Brain (organoid and tissue), 16 donors: ENCODE measurements at places on chromosomes 13 and 19. TPM values are rescaled to one million over a fixed set of nuclear protein-coding genes. Genes with fewer than 3 reads are reported as not detected.

Gene PHF11
- 9.0 TPM for polyA plus RNA-seq

Gene MADCAM1
- 3.4 TPM for polyA plus RNA-seq

Gene MYADM
- polyA plus RNA-seq, result 49.7 TPM

Gene PDX1
- polyA plus RNA-seq, result not detected

Gene LILRA6
- 0.24 TPM for polyA plus RNA-seq

Gene PODNL1
- polyA plus RNA-seq, result 2.4 TPM

Gene RPS28
- polyA plus RNA-seq, result 2,519 TPM

Gene KLHL1
- polyA plus RNA-seq, result 0.12 TPM

Gene ZNF560
- polyA plus RNA-seq, result not detected

Gene C13orf46
- 0.24 TPM for polyA plus RNA-seq

Gene PTGIR
- 0.80 TPM for polyA plus RNA-seq

Gene COQ8B
- polyA plus RNA-seq, result 36.4 TPM

GRCh38 chr19:31104451-31104850 lies 244.8 kb downstream of the TSHZ3 start:
- DNase-seq, result no peak

GRCh38 chr13:38854226-38854625 lies 136.4 kb downstream of the STOML3 start:
- DNase-seq, result no peak

GRCh38 chr13:20161275-20161950 lies 561 bp upstream of the GJA3 start:
- no peak for DNase-seq

DNA sequence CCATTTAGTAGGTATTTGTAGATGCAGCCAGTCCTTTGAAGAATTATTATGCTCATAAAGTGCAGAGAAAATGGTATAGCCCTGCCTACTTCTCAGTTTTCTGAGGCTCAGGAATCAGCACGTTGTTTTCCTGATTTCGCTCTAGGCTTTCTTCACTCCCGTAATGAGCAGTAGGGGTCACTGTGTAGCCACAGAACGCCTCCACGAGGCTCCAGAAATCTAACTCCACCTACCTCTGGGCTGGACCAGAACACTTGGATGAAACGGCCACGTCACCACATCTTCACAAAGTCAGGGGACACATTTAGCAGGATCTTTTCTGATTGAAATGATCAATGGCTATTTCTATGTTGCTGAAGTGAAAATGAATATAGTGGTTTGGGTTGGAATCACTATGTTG lies 49.8 kb upstream of the GTF3A start:
- DNase-seq, result peak; percentile 89

GRCh38 chr19:51083783-51084182 lies 1.1 kb upstream of the KLK14 start:
- no peak for DNase-seq

DNA sequence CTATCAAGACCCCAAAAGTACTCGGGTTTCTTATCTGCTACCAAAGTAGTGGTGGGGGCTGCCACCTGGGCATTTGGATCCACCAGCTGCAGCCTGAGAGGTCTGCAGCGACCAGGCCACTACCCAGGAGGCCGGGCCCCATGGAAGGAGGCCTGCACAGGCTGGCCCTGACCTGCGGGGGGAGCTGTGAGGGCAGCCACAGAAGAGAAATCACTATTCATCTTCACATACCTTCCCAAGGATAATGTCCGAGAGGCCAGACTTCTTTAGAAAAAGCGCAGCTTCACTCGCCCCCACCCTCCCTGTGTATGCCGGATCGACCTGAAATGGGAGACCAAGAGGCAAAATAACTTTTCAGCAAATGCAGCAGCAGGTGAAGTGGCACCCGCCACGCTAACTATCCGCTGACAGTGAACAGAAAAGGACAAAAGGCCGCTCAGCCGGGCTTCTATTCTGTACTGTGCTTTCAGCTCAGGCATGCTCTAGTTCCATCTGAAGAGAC lies 30.1 kb downstream of the EPS15L1 start:
- no peak for DNase-seq

DNA sequence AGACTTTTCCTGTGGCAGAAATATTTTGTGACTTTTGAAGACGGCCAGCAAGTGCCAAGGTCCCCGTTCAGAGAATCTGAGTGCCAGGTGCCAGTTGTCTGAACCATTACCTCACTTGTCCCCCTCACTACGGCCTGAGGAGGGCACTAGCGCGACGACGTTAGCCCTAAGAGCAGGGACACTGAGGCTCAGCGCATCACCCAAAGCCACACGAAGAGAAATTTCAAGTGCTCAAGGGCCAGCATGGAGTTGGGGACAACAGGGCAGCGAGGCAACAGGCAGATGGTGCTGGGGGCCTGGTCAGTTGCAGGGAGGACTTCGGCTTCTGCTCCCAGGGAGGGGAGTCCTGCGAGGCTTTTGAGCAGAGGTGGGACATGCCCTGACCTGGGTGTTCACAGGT lies 9.5 kb upstream of the TYK2 start:
- peak; percentile 4 for DNase-seq

- DNase-seq, result peak; percentile 40
Measured at GRCh38 chr19:55579766-55580621, 654 bp downstream of the ZNF579 start.

DNA sequence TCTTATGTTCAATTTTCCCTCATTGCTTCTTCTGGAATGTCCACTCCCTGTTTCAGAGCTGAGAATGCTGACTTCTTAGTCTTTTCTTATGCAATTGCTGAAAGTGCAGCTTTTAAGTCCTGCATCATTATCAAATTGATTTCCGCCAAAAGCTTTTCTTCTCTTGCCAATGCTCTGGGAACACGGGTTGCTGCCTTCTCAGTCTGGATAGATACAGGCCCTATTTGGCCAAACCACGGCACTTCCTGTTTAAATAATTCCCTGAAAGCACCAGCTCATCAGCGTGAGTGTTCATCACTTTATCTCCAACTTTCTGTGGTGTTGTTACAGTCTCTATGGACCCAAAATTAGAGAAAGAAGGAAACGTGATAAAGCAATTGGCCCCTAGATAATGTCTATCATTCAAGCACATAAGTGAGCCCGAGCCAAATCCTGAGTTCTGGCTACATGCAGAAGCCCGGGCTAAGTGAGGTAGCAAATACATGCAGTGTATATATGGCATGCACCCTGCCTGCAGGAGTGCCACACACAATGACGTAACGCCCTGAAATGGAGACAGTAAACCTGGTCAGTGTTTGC lies 85.7 kb downstream of the CYSLTR2 start:
- DNase-seq, result no peak

GRCh38 chr19:40445780-40446262 lies 1.7 kb upstream of the SERTAD3 start:
- DNase-seq, result no peak

GRCh38 chr19:50835785-50836542 lies 2.6 kb upstream of the KLK15 start:
- DNase-seq, result peak; percentile 55

DNA sequence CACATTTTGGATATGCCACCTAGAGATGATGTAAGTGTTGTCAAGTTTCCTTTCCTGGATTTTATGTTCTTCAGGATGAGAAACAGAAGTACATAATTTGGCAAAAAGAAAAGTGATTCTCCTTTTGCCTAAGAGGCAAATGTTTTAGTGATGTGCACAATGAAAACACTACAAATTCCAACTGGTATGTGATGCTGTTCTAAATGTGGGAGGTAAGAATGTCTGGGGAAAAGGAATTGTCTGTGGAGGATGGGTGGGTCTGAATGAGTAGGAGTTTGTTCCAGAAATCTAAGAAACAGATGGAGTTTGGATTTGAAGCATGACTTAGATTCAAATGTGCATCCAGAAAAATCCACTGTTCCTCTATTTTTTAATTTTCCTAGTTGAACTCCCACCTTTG lies 473.6 kb upstream of the SPRY2 start:
- peak; percentile 57 for DNase-seq

GRCh38 chr13:19624265-19624664 lies 9.2 kb upstream of the MPHOSPH8 start:
- DNase-seq, result no peak

DNA sequence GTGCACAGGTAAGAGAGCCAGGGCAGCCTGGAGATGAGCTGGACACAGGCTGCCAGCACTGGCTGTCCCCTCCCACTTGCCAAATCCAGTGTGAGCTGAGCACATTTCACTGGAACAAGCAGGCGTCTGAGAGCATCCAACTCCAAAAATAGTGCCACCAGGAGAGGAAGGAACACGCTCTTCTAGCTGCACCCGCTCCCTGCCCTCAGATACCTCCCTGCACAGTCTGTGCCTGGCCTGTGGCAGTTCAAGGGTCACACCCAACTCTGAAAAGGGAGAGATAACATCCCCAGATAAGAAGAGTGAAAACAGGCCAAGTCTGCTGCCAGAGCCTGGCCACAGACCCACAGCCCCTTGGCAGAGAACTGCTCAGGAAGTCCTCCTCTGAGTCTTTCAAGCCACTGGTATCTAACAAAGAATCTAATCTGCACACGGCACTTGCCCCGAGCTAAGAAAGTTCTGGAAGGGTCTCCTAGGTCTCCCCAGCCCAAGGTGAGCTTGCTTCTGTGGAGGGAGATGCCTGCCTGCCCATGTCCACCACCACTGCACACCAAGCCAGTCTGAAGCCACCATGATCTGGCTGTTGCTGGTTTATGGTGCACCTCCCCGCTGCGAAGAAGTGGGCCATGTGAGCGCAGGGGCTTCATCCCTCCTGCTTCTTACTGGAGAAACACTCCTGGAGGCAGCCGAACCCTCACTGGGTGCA lies 14.7 kb downstream of the ELL start:
- DNase-seq, result no peak

DNA sequence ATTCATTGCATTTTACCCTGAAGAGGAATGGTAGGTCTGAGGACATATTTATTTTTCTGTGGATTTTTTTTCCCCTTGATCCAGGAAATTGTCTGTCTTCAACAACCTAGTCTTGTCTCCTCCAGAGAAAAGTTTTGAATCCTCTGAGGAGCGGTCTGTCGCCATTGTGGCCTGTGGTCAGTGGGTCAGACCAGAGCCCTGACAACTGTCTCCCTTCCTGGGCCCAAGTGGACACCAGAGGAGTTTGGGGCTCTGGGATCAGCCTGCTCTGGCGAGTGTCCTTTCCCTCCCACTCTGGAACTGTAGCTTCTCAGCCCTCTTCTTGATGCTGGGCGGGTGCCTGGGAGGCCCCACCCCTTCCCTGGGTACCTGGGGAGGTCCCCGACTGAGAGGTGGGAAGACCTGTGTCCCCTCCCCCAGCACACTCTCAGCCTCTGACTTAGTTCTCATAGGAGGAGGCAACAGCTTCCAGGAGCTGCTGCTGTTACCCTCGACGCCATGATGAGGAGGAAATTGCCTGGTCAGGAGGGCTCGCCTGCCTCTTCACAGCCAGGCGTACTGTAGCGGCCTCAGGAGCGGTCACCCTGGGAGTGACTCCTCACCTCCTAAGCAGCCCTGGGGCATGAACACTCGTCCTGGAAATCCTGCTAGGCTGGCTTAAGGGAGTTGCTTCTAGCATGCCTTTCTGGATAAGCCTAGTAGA lies 110.3 kb downstream of the GGACT start:
- DNase-seq, result no peak

DNA sequence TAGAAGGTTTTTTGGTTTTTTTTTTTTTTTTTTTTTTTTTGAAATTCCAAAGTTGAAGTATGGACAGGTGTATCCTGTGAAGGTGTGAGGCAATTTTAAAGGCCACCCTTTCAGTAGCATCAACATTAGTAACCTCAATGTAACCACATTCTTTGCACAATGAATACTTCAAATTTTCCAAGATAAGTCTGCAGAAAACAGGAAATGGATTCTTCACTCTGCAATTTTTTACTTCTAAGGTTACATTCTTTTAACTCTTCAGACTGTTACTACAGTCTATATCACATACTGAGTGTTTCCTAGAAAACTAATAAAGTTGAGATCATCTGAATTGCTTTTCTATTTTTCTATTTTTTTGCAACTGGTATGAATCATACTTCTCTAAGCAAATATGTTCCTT lies 569.0 kb upstream of the GPC6 start:
- no peak for DNase-seq

DNA sequence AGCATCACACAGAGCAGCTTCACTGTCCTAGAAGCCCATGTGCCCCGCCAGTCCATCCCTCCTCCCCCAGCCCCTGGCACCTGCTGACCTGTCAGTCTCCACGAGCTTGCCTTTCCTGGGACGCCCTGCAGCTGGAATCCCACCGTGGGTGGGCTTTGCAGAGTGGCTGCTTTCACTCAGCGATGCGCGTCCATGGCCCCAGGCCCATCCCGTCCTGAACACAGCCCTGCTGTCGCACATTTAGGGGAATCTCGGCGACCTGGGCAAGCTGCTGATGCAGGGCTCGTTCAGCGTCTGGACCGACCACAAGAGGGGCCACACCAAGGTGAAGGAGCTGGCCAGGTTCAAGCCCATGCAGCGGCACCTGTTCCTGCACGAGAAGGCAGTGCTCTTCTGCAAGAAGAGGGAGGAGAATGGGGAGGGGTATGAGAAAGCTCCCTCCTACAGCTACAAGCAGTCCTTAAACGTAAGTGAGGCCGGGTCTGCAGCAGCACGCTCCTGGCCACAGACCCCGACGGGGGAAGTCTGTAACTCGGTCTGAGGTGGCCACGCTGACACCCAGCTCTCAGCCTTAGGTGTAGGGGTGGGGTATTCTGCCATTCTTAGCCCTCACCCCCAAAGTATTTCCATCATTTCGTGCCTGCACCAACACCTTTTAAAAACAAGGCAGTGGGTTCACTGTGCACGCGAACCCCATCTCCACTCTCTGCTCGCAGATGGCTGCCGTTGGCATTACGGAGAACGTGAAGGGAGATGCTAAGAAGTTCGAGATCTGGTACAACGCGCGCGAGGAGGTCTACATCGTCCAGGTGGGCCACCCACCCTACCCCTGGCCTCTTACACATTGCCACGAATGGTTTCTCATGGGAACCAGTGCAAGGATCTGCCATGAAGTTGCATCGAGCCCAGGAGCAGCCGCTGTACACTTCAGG lies 18.3 kb upstream of the F7 start:
- no peak for DNase-seq

DNA sequence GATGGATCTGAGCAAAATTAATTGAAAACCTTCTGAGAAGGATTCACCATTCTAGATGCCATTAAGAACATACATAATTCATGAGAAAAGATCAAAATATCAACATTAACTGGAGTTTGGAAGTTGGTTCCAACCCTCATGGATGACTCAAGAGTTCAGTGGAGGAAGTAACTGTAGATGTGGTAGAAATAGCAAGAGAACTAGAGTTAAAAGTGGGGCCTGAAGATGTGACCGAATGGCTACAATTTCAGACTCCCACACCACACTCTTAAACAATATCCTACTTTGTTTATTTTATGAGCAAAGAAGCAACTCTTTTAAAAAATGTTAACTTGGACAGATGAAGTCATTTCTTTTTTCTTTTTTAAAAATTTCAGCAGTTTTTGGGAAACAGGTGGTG lies 354.3 kb downstream of the KLF12 start:
- DNase-seq, result no peak

DNA sequence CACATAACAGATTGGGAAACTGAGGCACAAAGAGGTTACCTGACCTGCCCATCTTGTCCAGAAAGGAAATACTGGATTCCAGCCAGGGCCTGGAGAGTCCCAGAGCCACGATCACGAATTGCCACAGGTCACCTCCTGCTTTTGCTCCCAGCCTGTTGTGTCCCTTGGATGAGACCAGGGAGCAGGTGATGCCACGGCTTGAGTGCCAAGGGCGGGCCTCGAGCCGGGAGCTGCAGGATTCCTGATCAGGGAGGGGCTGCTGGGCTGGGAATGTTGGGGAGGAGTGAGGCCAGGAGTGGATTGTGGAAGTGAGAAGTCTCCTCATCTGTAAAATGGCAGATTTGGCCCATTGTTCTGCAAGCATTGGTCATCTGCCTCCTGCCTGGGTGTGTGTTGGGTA lies 29.4 kb downstream of the DNM2 start:
- no peak for DNase-seq
